ENCODE measurements at places on chromosomes 6 and 20.

- DNase-seq, result no peak
Observed at GRCh38 chr6:90413396-90413795, 116.8 kb upstream of the BACH2 start.

DNA sequence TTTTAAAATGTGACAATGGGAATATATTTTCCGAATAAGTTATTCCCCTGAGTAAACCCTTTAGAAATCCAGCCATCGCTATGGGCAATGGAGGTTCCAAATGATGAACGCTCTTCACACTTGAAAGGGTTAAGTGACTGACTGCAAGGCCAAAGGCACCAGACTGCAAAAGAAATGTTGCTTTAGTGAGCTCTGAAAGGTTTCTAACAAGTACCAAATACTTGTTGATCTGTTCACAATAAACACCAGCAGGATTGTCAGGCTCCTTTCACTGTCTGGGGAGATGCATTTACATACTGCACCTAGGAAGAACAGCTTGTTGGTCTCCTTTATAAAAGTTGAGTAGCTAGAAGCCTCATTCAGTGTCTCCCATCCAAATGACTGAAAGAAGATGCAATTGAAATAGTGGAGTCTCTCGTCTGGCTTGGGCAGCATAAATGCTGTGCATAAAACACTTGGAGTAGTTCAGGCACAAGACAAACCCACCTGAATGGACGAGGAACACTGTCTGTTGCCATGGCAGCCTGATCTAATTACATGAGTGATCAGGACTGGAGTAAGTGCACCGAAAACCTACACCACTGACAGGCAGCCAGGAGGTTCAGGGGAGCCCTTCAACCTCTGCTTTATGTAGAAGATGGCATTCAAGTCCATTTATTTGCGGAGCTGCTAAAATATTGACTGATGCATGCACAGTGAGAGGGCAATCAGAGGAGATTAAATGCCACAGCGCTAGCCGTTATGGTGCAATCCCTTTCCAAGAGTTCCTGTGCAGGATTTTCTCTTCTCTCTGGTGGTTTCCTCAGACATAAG is 2.9 kb downstream of the ATXN1 start:
- DNase-seq, result peak; percentile 21

DNA sequence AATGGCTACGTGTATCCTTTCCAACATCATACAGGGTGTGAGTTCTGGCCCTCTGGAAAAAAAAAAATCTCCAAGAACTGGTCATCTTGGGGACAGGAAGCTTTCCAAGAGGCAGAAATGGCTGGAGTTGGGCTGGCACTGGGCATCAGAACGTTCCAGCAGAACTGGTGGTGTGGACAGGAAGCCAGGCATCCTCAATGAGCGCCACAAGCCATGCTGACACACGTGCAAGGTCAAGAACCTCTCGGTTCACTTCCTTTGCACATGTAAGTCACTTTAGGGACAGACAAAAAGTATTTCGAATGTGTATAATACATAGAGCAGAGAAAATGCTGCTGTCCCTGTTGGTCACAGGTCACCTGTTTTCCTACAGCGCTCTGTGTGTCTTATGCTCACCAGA is 27.4 kb upstream of the RIN2 start:
- no peak for DNase-seq

GRCh38 chr6:106070636-106071035 is 15.5 kb upstream of the PRDM1 start:
- DNase-seq, result no peak

DNA sequence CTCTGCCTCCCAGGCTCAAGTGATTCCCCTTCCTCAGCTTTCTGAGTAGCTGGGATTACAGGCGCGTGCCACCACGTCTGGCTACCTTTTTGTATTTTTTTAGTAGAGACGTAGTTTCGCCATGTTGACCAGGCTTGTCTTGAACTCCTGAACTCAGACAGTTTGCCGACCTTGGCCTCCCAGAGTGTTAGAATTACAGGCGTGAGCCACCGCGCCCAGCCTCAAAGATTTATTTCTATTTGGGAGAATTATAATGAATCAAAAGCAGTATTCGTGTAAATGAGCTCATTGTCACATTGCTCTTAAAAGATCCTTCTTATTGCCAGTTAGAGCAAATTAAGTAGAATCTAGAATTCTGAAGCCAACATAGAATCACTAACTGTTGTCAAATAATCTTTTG is 9.4 kb upstream of the ZNF343 start:
- no peak for DNase-seq

DNA sequence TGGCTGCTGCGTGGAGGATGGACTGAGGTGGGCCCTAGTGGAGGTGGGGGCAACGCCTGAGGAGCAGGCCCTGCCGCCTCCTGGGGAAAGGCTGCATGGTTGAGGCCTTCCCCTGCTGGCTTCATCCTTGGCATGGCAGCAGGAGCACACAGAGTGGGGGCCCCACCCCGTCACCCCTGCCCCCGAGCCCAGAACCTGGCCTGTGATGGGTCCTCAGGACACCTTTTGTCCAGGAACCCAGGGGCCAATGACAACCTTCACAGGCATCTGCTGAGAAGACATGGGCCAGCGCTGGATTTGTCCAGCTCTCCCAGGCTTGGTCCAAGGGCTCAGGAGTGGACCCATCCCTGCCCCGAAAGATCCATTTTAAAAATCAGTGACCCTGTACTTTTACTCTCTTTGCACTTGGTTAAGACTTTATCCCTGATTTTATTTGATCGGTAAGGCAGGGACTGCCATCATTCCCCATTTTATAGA is 575 bp upstream of the SLC17A9 start:
- no peak for DNase-seq

- no peak for DNase-seq
Observed at GRCh38 chr6:156797901-156798735, 20.9 kb downstream of the ARID1B start.

- DNase-seq, result no peak
Observed at GRCh38 chr6:1971612-1972011, 273.8 kb downstream of the GMDS start.

- DNase-seq, result no peak
Observed at GRCh38 chr6:11242711-11243110, 10.2 kb upstream of the NEDD9 start.

- DNase-seq, result peak; percentile 74
Observed at GRCh38 chr6:8707956-8708772, 272.8 kb upstream of the SLC35B3 start.

DNA sequence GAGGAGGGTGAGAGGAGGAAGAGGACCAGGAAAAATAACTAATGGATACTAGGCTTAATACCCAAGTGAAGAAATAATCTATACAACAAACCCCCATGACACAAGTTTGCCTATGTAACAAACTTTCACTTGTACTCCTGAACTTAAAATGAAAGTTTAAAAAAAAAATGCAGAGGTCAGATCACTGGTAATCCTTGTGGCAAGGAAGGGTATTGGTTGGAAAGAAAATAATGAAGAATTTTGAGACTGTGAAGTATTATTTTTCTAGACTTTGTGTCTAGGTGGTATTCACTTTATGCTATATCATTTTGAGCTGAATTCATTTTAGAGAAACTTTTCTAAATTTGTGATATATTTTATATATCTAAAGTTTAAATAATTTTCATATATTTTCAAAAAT is 547.5 kb downstream of the MMUT start:
- DNase-seq, result no peak

GRCh38 chr6:3596766-3597165 is 139.9 kb upstream of the SLC22A23 start:
- DNase-seq, result peak; percentile 51

- DNase-seq, result no peak
Observed at GRCh38 chr6:14058735-14059134, 58.8 kb upstream of the CD83 start.

DNA sequence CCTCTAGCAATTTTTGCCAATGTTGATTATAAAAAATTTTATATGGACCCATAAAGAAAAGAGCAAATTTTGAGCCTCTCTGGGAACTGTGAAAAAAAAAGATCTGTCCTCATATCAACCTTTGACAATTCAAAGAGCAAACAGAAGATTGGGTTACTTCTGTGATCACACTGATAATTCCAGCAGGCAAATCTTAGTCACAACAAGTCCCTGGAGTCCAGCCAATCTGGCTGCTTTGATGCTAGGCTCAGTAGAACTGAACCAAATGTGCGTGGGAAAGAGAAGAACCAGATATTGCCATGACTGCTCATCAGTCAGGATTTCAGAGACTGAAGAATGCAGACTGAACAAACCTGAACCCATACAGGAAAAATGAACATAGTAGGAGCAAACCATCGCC is 438.4 kb upstream of the FLRT3 start:
- DNase-seq, result no peak

DNA sequence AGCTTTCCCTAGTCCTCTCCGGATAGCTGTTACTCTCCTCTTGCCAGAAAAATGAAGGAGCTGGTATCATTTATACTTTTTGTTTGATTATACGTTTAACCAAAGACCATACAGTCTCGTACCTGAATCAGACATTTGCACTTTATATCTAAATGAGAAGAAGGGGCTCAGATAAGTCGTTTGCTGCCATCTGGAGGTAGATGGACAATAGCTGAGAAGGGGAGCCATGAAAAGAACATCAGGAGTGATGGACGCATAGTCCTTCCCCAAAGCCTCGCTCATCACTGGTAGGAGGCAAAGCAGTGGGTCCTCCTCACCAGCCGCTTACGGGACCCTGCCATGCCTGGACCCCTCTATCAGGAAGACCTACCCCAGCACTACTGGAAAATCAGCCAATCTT is 45.4 kb downstream of the RPF2 start:
- peak; percentile 11 for DNase-seq

DNA sequence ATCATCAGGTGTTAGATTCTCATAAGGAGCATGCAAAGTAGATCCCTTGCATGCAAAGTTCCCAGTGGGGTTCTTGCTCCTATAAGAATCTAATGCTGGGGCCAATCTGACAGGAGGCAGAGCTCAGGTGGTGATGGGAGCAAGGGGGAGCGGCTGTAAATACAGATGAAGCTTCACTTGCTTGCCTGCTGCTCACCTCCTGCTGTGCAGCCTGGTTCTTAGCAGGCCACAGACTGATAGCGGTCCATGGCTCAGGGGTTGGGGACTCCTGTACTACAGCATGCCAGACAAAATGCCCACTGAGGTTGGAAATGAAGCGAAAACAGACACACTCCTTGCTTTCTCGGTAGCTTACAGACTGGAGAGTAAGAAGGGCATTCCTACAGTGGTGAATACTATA is 386.8 kb downstream of the PLCB1 start:
- DNase-seq, result no peak

GRCh38 chr6:43123461-43124314 is 47.4 kb upstream of the SRF start:
- DNase-seq, result no peak

GRCh38 chr20:49647550-49647949 is 66.1 kb downstream of the B4GALT5 start:
- DNase-seq, result no peak

DNA sequence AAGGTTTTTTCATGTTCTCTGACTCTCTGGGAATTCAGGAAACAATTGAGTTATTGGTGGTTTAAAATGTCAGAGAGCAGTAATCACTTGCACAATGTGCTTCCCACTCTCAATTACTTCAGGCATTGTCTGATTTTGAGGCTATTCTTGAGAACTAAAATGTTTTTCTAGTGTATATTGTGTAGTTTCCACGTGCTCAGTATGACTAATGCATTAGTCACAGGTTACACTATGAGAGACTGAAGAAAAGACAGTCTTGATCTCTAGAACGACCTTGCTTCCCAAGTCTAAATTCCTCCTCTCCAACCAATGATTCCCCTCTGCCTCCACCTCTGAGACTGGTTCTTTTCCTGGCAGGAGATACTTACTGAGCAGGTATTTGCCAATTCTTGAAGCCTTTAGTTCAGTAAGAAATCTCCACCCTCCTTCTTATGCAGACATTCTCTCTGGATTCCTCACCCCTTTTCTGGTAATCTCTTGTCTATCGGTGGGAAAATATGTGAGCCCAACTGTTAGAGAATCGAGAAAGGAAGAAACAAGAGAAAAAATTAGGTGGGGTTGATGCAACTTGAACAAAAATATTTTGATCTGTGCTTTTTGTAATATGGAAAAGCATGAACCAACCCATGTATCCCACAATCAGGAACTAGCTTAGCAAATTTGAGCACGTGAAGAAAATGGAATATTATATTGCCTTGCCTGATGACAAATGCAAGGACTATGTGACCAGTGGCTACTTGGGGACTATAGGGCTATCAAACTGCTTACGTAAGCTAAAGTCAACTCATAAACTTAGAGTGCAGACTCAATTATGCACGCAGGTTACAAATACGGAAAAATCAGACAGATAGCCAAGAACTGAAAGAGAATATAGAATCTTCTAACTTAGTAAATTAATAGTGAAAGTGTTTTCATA is 61.1 kb upstream of the SLC22A16 start:
- DNase-seq, result peak; percentile 45

DNA sequence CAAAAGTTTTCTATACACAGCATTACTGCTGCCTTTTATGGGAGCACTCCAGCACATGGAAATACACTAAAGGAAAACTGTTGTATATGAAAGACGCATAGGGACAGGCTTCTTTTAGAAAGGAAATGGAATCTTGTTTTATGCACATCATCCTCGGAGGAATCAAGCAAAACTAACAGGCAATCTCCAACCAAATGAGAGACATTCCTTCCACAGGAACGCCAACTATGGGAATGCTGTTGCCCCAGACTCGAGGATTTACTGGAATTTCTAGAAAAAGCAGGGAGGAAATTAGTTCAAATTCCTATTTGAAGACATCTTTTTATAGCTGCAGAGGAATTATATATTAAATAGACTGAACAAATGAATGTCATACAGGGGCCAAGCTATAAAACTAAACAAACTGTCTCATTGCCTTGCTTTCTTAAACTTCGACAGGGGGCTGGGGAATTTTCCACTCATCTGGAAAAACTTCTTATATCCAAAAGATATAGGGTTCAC is 52.2 kb downstream of the LYRM4 start:
- no peak for DNase-seq

DNA sequence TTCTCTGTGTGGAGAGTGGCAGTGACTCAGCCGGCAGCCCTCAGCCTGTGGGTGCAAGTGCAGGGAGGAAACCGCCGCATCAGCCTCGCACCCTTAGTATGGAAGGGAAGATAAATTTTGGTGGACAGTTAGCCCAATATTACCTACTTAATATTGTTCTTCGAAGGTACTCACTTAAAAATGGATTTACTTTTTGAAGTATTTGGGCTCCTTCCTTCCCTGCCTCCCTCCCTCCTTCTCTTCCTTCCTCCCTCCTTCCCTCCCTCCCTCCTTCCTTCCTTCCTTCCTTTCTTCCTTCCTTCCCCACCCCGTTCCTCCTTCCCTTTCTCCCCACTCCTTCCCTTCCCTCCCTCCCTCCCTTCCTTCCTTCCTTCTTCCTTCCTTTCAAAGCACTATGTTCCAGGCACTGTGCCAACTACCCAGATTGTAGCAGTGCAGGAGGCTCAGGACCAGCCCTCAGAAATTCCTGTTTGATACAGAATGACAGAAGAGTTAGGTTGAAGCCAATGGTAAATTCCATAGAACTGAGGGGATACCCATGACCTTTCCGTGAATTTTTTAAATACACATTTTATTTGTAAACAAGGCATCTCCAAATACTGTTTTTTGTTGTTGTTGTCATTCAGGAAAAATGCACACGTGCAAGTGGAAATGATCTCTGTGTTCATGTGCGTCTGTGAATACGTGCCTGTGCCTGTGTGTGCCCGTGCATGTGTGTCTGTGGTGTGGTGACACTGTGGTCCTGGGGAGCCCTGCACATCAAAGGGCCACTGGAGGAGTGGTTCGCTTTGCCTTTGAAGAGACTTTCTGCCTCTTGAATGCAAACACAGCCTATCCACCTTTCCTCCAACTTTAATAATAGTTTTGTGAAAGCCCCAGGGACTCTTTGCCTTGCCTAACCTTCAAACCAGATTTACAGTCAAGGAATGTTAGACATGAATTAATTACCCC is 141.7 kb downstream of the EDN3 start:
- no peak for DNase-seq

GRCh38 chr6:64334636-64335035 is 699.0 kb downstream of the PHF3 start:
- DNase-seq, result peak; percentile 5

GRCh38 chr20:3222635-3223600 is 13.6 kb downstream of the ITPA start:
- peak; percentile 93 for DNase-seq
